ENCODE measurements at places on chromosomes 4 and X.

GRCh38 chr4:123235431-123235830, 161.2 kb upstream of the SPRY1 start:
- DNase-seq = peak; percentile 66

- no peak for DNase-seq
These were observed 264.5 kb downstream of the RCHY1 start for GRCh38 chr4:75249739-75250138.

- no peak for DNase-seq
These were observed 153.5 kb upstream of the PJA1 start for GRCh38 chrX:69318651-69319340.

- no peak for DNase-seq
These were observed 15.1 kb upstream of the EXOC1 start for GRCh38 chr4:55838356-55838755.

GRCh38 chr4:153205757-153206156, 1.5 kb downstream of the TRIM2 start:
- peak; percentile 26 for DNase-seq

GRCh38 chrX:1212532-1212931, at the start of gene CRLF2:
TSS of gene CRLF2 (minus strand) at chrX:1212649. CDS start at chrX:1212634, 15 bp downstream.
- no peak for DNase-seq

DNA sequence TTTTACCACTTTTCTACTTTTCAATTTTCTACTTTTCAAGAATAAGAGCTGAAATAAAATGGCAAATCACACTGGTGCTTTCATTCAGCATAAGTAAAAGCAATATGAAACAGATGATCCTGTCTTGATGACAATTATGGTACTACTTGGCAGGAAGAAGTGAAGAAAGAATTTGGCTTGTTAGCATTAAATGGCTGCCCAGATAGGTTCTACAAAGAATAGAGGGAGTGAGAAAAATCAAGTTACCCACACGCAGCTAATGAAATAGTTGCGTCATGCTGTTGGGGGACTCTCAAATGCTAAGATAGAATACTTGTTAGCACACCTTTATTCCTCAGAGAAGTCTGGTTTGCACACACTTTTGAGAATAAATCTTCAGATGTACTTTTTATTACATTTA, 12.5 kb upstream of the LCORL start:
- DNase-seq = no peak

DNA sequence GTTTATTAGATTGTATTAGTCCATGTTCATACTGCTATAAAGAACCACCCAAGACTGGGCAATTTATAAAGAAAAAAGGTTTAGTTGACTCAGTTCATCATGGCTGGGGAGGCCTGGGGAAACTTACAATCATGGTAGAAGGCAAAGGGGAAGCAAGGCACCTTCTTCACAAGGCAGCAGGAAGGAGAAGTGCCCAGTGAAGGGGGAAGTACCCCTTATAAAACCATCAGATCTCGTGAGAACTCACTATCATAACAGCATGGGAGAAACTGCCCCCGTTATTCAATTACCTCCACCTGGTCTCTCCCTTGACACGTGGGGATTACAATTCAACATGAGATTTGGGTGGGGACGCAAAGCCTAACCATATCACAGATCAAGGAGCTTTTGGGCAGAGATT, 8.1 kb upstream of the HSD17B13 start:
- DNase-seq = no peak

GRCh38 chrX:134032441-134032840, 47.0 kb upstream of the GPC3 start:
- DNase-seq = no peak

DNA sequence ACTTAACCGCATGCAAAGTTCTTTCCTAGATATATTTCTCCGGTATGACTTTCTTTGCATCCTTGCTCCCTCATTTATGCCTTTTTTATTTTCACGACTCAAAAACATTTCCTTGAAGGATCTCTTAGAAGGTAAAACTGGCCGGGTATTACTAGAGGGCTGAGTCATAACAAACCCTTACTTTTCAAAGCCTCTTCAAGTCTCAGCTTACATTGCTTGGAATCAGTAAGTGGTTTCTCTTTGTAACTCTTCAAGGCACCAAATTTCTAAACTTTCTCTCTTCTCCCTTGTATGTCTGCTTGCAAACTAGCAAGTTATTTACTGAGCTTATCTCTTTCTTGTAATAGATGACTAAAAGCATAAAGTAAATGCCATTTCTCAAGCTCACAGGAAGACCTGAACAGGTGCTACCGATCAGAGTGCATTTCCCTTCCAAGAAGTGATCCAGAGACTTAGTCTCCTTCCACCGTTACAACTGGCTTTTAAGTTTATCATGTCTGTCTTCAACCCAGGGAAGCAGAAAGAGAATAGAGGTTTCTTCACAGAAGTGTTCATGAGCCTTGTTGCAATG, 75.5 kb downstream of the ANXA10 start:
- peak; percentile 25 for DNase-seq

DNA sequence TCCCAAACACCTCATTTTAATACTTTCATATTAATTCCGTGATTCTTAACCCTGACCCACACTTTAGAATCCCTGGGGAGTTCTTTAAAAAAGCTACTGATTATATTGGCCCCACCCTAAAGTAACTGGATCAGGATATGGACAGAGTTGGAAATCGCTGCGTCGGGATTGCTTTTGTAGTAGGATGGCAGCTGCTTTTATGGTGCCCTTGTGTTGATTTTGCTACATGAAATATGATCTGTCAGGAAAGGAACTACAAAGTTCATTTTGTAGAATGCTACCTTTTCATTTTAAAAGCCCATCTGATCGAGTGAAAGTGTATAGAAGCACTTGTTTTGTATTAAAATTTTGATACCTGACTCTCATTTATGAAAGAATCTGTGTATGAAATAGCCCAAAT, 43.6 kb downstream of the TMEM131L start:
- no peak for DNase-seq

DNA sequence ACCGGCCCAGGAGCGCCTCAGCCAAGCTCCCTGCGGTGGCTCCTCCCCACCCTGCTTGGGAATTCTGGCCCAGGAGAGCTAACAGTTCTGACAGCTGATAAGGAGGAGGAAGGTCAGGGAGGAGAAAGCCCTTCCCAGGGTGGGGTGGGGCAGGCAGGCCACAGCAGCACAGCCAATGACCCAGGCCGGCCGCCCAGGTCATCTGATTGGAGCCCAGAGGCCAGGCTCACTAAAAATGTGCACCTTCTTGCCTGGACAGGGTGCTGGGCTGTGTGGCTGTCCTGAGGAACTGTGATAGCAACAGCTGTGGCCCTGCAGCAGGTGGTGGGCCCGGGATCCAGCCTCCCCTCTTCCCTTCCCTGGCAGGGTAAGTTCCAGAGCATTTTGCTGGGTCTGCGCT, 17.2 kb upstream of the SH3TC1 start:
- DNase-seq = no peak

- DNase-seq = peak; percentile 12
These were observed 11.6 kb upstream of the CXCL13 start for GRCh38 chr4:77593993-77594392.

- peak; percentile 71 for DNase-seq
These were observed 206.6 kb downstream of the SPRY1 start for GRCh38 chr4:123603165-123603564.

DNA sequence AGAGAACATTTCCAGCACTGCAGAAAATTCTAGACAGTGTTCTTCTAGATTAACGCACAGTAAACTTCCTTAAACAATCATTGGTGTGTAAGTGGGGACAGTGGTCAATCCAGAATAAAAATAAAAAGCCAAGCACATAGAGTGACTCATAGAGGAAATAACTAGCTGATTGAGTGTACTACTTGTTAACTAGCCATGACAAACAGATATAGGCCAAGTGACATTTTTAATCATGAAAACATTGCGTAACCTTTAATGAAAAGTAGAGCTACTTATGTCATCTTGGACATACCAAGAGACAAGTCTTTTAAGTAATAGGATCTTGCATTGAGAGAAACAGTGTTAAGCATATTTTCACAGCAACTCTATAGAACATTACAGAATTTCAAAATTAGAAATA, 233.9 kb upstream of the MAB21L2 start:
- no peak for DNase-seq

- peak; percentile 57 for DNase-seq
These were observed 17.4 kb downstream of the KLF3 start for GRCh38 chr4:38681281-38681991.

GRCh38 chr4:146342600-146343192, 128.4 kb downstream of the REELD1 start:
- DNase-seq = peak; percentile 50

DNA sequence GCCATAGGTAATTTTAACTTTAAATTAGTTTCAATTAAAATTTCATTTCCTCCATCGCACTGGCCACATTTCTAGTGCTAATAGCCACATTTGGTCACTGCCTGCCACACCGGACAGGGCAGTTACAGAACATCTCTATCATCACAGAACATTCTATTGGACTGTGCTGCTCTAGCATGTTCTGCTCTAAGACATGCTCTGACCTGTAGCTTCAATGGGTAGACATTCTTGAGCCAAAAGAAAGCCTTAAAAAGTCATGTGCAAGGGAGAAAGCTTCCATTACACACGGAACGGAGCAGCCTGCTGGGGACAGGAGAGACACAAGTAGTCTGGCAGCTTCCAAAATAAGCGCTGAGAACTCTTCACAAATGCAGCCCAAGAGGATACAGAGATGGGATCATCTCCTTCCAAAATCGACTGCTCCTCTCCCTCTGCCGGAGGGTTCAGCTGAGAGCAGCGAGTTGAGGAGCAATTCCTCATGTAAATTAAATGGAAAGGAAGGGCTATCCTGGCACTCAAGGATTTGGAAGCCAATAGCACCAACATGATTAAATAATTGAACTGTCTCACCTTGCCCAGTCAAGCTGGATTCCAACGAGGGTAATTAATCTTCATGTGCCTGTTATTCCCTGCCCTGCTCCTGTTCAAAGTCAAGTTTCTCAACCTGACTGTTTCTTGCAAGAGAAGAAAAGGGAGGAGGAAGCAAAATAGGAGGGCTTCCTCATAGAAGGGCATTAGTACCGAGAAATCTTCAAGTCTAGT, 336.4 kb upstream of the NOCT start:
- DNase-seq = no peak

- no peak for DNase-seq
These were observed 3.9 kb upstream of the HAUS7 start for GRCh38 chrX:153474266-153474665.

DNA sequence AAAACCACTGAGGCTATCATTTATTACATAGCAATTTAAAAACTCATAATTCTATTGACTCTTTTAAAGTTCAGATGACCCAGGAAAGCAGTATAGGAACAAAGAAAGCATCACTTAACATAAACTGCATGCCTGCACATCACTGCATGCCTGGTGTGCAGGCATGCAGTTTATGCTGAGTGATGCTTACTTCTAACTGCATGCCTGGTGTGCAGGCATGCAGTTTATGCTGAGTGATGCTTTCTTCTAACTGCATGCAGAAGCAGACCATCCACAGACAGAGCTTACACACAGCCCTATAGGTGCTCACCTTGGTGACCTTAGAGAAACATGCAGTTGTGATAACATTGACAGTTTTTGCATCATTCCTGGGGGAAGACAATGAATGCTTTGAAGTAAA, 17.0 kb downstream of the SDAD1 start:
- no peak for DNase-seq

DNA sequence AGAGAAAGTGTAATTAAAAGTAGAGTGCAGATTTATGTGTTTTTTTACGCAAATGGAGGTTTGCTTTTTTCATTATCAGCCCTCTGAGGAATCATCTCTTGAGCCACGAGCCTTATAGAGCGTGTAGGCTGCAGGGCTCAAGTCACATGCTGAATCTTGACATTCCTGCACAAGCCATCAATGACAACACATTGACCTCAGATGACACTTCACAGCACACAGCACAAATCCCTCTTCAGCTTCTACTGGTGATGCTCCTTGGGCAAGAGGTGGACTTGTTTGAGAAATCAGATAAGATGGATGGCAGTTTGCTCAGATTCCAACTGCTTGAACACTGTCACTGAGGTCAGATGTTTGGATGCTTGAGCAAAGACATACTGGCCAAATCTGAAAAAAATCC, 250.6 kb downstream of the SNCA start:
- peak; percentile 75 for DNase-seq

DNA sequence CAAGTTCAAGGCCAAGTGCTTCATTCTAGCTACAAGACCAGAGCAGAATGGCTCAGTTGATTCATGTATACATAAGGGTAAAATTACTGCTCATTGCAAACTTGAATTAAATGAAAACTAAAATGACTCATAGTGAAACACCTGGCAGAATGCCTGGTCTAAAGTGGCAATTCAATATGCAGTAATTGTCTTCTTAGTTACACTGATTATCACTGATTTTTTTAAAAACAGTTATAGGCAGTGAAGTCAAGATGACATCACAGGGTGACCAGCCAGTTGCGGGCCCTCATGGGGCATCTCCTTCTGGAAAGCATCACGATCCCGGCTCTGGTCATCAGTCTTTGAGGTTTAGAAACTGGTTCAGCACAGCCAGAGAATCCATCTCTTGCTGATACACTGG, 154.2 kb downstream of the RAB28 start:
- DNase-seq = peak; percentile 9

DNA sequence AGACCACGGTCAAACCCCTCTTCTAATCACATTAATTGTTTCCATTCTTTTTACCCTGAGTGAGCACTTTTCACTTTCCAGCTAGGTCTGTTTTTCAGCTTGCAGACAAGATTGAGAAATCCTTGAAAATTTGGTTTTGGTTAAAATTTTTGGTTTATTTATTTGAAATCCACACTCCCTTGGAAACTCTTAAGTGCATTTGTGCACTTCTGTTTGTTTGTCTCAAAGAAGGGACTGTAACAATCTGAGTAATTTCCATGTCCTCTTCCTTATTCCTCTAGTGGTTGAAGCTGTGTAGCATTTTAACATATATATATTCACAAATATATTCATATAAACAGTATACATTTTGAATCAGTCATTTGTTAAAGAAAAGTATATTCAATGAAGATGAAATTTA, 333.3 kb downstream of the ANK2 start:
- DNase-seq = no peak

DNA sequence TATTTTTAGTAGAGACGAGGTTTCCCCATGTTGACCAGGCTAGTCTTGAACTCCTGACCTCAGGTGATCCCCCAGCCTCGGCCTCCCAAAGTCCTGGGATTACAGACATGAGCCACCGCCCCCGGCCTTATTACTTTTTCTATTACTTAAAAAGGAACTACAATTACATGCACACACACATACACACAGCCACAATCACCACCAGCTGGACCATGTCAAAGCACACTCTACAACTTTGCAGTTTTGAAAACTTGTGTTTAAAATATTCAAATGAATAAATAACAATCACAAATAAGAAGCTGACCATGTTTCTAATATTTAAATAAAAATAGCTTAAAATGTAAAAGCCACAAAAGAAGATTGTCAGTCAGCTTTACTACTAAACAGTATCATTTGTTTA, 23.4 kb downstream of the SLC10A7 start:
- no peak for DNase-seq

DNA sequence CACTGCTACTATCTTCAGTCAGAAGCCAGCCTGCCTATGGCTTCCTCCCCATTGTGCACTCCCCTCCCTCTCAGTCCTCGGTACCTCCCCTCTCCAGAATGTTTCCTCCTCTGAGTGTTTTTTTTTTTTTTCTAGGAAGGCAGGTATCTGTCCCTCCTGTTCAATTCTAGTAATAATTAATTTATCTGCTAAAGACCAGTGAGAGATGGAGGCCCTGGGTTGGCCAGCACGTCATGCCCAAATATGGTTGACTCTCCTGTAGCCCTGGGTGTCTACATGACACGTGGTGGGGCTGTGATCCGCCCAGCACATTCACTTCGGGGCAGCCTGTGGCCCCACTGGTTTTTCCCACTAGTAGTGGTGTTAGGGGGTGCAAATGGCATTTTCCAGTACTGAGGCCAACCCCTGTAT, 1.8 kb downstream of the FLNA start:
- no peak for DNase-seq

- no peak for DNase-seq
These were observed 728.7 kb upstream of the SLIT2 start for GRCh38 chr4:19522966-19523365.

Measured in amniotic epithelial cell (primary cell).